KG1 (cell line): ENCODE measurements at places on chromosomes 7 and 10.

GRCh38 chr10:4315551-4315950 lies 510.5 kb upstream of the AKR1E2 start:
- no peak for DNase-seq

- no peak for DNase-seq
Measured at GRCh38 chr7:132592936-132593335, 16.7 kb upstream of the PLXNA4 start.

DNA sequence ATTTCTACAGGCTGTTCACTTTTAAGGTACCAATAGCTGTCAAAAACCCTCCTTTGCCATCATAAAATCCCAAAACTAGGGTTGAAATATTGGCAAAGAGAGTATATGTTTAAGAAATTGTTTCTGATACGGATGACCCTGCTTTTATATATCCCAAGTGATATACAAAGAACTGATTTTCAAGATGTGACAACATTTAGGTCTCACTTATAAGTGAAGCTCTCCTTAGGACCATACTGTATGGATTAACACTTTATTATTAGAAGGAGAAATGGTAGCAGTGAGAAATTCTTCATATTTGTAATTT lies 11.0 kb upstream of the CRPPA start:
- DNase-seq, result no peak

GRCh38 chr10:17747883-17748550 lies 4.0 kb upstream of the TMEM236 start:
- no peak for DNase-seq

GRCh38 chr10:128747582-128748346 lies 621.5 kb upstream of the MKI67 start:
- no peak for DNase-seq

GRCh38 chr10:26478061-26478460 lies 39.9 kb downstream of the APBB1IP start:
- DNase-seq, result no peak
